Activated CD4-positive, CD25-positive, alpha-beta regulatory T cell treated with anti-CD3 and anti-CD28 coated beads, Interleukin-2, amount 50 U/mL, for 16 hours (primary cell): ENCODE measurements at places on chromosomes 11 and 22.

DNA sequence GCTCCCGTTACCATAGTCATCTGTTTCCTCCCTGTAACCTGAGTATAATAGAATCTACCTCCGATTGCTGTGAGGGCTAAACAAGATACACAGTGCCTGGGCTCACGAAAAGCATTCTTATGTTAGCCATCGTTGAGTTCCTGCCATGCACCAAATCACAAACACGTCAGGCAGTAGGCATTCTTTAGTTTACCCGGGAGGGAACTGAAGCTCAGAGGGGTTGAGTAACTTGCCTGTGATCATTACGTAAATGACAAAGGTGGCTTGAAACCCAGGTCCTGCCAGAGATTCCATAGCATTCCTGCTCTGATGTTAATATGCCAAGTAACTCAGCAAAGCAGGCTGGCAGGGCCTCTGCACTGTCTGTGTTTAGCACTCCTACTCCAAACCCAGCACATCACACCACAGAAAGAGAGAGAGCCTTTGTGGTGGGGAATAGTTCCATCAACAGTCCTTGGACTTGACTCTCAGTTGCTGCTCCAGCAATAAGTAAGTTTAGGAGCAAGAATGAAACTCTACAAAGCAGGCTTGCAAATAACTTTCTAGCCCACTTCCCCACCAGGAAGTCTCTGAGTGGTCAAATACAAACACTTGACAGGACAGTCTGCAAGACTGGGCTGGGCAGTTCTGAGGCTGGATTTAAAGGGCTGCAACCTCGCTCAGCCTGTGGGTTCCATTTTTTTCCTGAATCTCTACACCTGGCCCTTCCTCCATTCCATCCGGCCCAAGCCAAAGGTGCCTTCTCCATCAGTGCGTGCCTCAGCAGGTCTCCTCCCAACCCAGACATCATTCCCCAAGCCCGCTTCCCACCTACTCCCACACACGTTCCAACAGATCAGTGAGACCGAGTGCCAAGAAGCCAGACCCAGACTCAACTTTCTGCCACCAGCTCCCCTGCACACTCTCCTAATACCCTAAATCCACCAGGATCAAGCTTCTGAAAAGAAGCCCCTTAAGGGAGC is 1.1 kb downstream of the SCN2B start:
- DNase-seq, result no peak

GRCh38 chr11:110720431-110721275 is 8.4 kb upstream of the ARHGAP20 start:
- DNase-seq, result no peak

- DNase-seq, result no peak
Observed at GRCh38 chr11:37333345-37333744, 735.3 kb upstream of the RAG2 start.

DNA sequence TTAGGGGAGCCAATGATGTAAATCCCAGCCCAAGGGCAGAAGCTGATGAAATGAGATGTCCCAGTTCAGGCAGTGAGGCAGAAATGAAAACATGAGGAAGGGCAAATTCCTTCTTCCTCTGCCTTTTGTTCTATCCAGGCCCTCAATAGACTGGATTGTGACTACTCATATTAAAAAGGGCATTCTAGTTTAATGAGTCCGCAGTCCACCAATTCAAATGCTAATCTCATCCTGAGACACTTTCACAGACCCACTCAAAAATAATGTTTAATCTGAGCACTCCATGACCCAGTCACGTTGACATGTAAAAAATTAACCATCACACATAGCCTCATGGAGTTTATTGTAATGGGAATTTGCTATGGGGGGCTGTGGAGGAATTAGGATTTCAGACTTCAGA is 717.9 kb downstream of the OPCML start:
- DNase-seq, result no peak

GRCh38 chr11:118002010-118002540 is 15.9 kb downstream of the IL10RA start:
- DNase-seq, result no peak

DNA sequence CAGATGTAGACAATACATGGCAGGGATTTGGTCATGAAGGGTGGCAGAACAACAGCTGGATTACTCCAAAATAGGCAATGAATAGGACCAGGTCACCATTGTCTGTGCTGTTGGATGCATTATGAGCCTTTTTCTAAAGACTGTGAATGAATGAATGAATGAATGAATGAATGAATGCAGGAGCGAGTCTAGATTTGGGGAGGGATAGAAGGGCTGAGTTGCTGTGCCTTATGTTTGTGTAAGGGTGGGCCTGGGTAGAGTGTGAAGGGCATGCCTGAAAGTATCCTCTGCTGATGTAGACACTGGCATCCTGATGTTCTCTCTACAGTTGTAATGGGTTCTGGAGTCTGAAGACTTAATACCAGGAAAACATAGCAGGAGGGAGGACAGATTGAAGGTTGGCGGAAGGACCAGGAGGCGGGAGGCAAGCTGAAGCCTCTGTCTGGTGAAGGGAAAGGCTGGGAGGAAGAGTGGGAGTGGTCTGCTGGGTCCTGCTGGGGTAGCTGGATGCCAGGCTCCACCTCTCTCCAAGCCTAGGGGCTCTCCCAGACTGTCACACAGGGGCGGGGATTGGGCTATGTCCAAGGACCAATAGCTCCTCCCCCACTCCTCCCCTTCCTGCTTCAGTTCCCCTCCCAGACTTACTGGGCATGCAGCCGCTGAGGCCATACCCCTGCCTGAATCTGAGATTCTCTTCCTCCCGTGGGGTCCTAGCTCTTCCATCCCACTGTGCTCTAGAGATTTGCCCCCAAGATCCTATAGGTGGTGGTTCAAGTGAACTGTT is 4.8 kb downstream of the TRIM3 start:
- DNase-seq, result no peak

- DNase-seq, result no peak
Observed at GRCh38 chr22:26892166-26893041, 235.0 kb downstream of the MIAT start.

DNA sequence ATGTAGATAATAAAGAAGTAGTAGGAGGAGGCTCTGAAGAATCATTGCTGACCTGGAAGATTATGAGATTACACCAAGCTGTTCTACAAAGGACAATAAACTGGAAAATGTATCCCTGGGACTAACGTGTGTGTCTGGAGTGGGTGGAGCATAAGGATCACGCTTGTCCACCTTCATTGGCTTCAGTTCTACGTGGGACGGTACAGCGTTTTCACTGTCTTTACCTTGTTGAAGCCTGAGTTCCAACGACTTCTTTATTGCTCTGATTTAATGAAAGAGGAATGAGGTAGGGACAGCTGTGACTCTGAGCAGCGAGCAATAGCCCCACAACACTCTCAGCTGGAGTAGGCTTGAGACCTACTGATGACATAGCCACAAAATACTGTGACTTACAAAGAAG is 87.0 kb downstream of the ARHGAP42 start:
- no peak for DNase-seq

- DNase-seq, result no peak
Observed at GRCh38 chr22:46829117-46829891, 66.9 kb downstream of the TBC1D22A start.
